ENCODE measurements at places on chromosomes 2 and 18.

GRCh38 chr2:72524071-72524470 is 301.8 kb downstream of the EXOC6B start:
- DNase-seq = no peak

DNA sequence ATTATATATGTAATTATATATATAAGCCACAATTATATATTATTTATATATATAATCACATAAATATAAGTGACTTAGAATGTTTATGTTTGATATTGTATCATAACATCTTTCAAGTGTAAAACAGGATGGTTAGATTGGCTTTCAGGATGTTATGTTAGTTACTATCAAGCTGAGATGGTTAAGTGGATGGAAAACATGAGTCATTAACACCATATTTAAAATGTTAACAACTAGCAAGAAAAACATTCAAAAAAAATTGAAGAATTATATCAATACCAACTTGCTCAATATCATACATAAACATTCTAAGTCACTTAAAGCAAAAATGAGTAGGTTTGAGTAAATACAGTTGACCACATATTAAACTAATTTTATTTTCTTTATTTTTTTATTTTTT is 21.8 kb upstream of the RAB27B start:
- DNase-seq = no peak

DNA sequence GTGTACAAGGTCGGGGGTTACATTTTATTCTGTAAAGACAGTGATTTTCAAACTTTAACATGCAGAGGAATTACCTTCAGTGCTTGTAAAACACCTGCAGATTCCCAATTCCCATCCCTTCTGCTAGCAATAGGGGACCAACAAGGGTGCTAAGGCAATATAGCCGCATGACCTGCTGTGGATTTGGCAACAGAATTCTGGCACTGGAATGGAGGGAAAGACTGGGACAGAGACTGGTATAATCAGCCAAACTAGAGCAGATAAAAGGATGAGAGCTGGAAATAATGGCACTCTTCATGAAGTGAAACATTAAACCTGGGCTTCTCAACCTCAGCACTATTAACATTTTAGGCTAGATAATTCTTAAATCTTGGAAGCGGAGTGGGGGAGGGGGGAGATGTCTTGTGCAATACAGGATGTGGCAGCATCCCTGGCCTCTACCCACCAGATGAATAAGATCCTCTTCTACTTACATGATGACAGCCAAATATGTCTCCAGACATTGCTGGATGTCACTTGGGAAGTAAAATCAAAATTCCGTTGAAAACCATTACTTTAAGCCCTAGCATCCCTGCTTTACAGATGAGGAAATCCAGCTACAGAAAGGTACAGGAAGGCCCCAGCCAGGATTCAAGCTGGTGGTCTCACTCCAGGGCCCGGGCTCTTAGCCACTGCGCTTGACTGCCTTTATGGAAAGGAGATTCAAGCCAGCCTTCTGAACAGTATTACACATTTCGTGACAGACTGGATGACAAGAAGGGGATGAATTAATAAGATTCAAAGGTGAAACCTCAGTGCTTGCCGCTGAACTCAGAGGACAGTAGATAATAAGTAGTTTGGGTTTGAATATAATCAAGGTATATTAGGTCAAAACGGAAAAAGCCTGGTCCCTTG is 1.7 kb downstream of the EVA1A start:
- no peak for DNase-seq

GRCh38 chr2:118969734-118970395 is 27.9 kb downstream of the MARCO start:
- DNase-seq = no peak

GRCh38 chr18:79368681-79369080 is 27.0 kb upstream of the NFATC1 start:
- DNase-seq = no peak

- DNase-seq = no peak
These were observed 93.9 kb upstream of the RMDN2 start for GRCh38 chr2:37831081-37831780.

DNA sequence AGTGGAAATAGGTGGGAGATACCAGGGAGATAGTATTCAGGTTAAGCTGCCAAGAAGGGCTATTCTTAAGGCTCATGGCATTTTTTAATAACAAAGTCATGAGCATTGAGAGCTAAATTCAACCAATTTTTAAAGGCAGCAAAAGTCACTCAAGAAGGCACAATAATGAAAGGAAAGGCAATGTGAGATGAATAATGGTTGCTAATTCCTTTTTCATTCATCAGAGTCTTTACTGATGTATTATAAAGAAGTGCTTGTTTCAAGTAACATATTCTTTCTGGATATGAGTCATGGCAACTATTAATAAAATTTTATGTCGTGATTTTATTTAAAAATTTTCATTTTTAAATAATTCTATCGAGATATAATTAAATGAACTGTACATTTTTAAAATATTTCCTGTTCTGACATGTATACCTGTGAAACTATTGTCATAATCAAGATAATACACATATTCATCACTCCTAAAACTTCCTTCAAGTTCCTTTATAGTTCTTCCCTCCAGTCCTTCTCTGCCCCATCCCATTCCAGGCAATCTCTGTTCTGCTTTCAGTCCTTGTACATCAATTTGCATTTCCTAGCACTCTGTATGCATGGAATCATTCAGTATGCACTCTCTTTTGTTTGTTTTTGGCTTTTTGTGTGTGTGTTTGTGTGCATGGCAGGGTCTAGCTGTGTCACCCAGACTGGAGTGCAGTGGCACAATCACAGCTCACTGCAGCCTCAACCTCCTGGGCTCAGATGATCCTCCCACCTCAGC is 40.8 kb downstream of the VWC2L start:
- DNase-seq = no peak

- DNase-seq = no peak
These were observed 1815.3 kb upstream of the CELF4 start for GRCh38 chr18:39380866-39381265.

GRCh38 chr2:83879127-83879526 is 580.0 kb downstream of the SUCLG1 start:
- no peak for DNase-seq

GRCh38 chr2:218878486-218878885 is 2.2 kb upstream of the WNT10A start:
- DNase-seq = no peak

DNA sequence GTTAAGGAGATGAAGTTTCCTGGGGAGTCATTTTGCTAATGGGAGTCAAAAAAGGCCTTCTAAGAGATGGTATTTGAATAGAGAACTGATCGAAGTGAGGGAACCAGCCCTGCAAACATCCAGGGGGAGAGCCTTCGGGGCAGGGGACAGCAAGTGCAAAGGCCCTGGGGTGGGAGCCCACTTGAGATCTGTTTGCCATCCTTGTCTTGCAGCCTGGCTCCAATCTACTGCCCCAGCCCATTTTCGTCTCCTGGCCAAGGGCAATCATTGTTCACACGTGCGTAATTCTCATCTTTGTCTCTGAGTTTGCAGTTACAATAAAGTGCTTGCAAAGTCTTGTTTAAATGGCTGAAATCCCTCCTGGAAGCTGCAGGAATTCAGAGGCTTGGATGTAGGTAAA is 43.1 kb upstream of the AFF3 start:
- DNase-seq = no peak

DNA sequence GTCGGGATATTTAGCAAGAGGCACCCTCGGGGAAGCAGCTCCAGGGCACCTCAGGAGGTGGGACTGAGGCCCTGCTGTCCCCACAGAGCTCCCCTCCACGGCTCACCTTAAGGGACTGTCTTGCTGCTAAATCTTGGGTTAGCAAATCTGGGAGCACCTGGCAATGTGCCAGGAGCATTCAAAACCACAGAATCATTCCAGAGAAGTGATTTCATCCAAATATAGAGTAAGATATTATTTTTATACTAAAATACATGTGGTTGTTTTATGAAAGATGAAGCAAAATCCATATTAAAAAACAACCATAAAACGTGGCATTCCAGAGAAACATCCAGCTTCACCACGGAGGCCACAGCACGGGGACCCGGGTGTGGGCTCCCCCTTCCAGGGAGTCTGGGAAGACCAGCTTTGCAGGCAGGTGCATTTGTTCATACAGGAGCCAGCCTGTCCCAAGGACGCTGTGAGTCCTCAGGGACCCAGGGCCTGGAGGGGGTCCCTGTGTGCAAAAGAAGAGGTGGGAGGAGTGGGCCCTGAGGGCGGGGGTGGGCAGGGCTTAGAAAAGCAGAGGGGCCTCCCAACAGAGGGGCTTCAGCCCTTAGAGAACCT is 16.3 kb downstream of the HS1BP3 start:
- DNase-seq = no peak

DNA sequence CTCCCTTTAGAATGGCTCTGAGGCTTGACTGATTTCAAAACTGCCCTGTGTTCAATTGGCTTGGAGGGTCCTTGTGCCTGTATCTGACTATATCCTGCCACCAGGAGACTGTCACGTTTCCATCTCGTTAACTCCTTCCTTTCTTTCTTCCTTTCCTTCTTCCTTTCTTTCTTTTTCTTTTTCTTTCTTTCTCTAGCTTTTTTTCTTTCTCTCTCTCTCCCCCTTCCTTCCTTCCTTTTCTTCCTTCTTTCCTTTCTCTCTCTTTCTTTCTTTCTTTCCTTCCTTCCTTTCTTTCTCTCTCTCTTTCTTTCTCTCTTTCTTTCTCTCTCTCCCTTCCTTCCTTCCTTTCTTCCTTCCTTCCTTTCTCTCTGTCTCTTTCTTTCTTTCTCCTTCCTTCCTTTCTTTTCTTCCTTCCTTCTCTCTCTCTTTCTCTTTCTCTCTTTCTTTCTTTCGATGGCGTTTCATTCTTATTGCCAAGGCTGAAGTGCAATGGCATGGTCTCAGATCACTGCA is 38.1 kb upstream of the EML6 start:
- DNase-seq = no peak

GRCh38 chr2:9721344-9721743 is 90.5 kb upstream of the YWHAQ start:
- DNase-seq = no peak

- DNase-seq = no peak
These were observed 36.2 kb downstream of the ASB1 start for GRCh38 chr2:238462782-238463396.

DNA sequence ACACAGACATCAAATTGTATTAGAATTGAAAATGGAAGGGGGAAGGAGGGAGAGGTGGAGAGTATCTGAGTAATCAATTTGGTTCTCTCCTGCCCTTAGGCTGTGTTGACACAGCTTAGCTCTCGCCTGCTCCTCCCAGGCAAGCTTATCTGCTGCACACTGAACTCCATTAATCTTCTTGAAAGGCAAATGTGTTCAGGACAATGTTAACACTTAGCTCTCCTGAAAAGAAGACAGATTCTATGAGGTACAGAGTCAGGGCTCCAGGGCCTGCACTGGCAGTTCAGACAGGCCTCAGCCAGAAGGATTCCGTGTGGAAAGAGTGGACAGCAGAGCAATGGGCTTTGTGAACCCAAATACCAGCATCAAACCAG is 430.0 kb upstream of the TNP1 start:
- no peak for DNase-seq
